ENCODE measurements at places on chromosomes 2 and 18.

DNA sequence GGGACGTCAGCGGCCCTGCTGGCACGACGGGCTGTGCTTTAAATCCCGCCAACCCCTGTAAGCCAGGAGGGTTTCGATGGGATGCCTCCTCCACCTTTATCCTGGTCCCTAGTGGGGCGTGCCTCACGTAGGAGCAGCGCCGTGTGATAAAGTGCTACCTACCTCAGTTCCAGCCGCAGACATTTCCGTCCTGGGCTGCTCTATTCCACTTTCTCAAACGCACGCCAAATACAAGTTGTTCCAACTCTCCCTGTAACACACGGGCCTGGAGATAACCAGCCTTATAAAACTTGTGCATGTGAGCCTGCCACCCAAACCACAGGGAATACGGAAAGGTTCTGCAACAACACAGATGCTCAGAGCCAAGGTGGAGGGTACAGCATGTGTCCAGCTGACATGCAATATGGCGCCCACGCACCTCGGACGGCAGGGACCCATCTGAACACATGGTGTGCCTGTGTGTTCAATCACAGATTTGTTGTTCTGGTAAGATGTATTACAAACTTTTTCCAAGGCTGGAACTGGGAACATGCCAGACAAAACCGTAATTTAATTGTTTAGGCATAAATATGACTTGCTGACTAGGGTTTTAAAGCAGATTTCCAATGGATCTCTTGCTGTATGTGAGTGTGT, 47.7 kb downstream of the ZNF516 start:
- peaks cover 80% of the 10 kb centered on the region for H3K4me1 ChIP-seq
- peak overlapping the region; percentile 95 for H3K27ac ChIP-seq
- peak overlapping the region; percentile 91 for H3K4me3 ChIP-seq

DNA sequence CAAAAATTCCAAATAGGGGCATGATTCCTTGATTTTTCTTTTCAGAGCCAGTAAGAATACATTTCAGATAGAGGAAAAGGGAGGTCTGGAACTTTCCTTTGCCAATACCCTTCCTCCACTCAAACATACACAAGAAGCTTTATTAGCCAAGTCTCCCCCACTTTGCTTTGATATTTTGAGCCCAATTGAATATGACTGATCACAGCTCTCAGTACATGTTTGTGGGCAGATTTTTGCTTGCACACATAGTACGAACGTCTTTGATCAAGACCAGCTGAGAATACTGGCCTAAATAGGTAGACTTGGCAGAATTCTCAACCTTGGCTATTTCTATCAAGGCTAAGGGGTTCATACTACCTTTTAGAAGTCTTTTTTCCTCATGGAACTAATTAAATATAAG, 148.8 kb upstream of the PGAP1 start:
- H3K27me3 ChIP-seq: no peaks in the 10 kb centered on the region
- H3K4me1 ChIP-seq: peaks cover 12% of the 10 kb centered on the region
- H3K36me3 ChIP-seq: peaks cover 5% of the 10 kb centered on the region
- no peak overlapping the region for H3K4me3 ChIP-seq

- no peaks in the 10 kb centered on the region for H3K36me3 ChIP-seq
- H3K27me3 ChIP-seq: no peaks in the 10 kb centered on the region
- no peak overlapping the region for H3K4me3 ChIP-seq
- no peaks in the 10 kb centered on the region for H3K4me1 ChIP-seq
Measured at GRCh38 chr2:215797676-215798075, 215.7 kb downstream of the MREG start.

GRCh38 chr18:9831036-9831722, 54.6 kb upstream of the TXNDC2 start:
- no peak overlapping the region for H3K4me3 ChIP-seq
- H3K27ac ChIP-seq: no peak overlapping the region
- H3K36me3 ChIP-seq: peaks cover 7% of the 10 kb centered on the region
- DNase-seq: no peak

DNA sequence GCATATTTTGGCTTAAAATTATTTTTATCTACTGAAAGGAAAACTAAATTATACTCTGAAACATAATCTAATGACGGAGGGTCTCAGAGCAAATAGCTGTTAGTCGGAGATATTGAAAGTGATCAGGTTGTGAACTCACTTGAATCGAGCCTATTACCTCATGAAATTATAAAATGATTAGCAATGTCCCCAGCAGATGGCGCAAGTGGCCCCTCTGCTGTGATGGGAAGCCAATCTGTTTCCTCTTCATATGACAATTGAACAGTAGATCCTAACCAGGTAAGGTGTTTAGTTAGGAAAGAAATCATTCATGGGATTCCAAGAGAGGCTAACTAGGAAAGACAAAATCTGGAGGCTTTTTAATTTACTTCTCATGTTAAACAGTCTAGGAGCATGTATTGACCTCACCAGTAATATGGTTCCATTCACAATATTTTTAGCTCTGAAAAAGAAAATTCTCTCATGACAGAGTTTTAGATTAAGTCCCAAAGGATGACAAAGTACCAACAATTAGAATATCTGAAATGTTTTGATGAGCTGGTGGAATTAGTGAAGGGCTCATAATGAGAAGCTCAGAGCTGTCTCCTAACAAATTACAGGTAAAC, 29.9 kb upstream of the MPPE1 start:
- peaks cover 5% of the 10 kb centered on the region for H3K27me3 ChIP-seq
- no peak overlapping the region for H3K27ac ChIP-seq
- no peak overlapping the region for H3K4me3 ChIP-seq

Measured in glutamatergic neuron (in vitro differentiated cells).